ENCODE measurements at places on chromosomes 5 and 9. TPM values are rescaled to one million over a fixed set of nuclear protein-coding genes. Genes with fewer than 3 reads are reported as not detected.

TRPM6 gene
- not detected for total RNA-seq

MELK gene
- 7.0 TPM for total RNA-seq

LRRC19 gene
- total RNA-seq: not detected

OR13C3 gene
- total RNA-seq: not detected

NEUROG1 gene
- total RNA-seq: not detected

KIF12 gene
- total RNA-seq: 0.38 TPM

IFNA14 gene
- not detected for total RNA-seq

OGN gene
- 0.28 TPM for total RNA-seq

PCDHA8 gene
- total RNA-seq: under 0.01 TPM

Data from regular cardiac myocyte (primary cell).